HAP-1 (cell line): ENCODE measurements at places on chromosomes 16 and 17.

DNA sequence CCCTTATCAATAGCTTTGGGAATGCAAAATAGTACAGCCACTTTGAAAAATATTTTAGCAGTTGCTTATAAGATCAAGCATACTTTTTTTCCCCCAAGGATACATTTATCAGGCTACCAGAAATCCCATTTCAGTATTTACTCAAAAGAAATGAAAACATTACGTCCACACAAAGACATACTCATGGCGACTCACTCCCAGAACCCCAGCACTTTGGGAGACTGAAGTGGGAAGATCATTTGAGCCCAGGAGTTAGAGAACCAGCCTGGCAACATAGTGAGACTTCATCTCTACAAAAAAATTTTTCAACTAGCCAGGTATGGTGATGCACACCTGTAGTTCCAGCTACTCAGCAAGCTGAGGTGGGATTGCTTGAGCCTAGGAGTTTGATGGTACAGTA is 5.9 kb downstream of the SKA2 start:
- no peak for DNase-seq

- DNase-seq = no peak
Observed at GRCh38 chr16:88570691-88571092, 489 bp downstream of the ZC3H18 start.

- DNase-seq = no peak
Observed at GRCh38 chr17:17304521-17304985, 1.4 kb downstream of the NT5M start.

DNA sequence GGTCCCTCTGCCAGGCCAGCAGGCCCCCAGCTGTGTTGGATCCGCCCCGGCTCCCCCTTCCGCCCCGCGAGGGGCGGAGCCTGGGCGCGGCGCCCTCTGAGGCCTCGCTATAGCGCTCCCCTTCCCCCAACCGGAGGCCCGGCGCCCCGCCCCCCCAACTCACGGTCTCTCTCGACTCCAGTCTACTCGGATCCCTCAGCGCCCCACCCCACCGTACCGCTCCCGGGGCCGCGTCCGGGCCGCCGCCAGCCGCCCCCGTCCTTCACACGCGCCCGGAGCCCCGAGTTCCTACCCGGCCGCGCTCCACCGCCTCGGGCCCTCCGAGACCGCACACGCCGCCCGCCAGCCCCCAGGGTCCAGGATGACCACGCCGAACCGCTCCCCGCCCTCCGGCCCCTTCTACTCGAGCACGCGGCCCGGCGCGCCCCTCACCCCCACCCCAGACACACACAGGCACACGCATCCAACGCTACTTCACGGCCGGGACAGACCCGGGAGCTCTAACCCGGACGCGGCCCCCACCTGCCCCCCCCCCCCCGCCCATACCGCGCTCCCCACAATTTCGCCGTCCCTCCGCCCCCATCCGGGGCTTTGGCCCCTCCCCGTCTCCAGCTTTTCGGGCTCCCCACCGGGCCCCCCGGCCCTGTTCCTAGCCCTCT is 1.4 kb downstream of the PHF23 start:
- DNase-seq = peak; percentile 90

DNA sequence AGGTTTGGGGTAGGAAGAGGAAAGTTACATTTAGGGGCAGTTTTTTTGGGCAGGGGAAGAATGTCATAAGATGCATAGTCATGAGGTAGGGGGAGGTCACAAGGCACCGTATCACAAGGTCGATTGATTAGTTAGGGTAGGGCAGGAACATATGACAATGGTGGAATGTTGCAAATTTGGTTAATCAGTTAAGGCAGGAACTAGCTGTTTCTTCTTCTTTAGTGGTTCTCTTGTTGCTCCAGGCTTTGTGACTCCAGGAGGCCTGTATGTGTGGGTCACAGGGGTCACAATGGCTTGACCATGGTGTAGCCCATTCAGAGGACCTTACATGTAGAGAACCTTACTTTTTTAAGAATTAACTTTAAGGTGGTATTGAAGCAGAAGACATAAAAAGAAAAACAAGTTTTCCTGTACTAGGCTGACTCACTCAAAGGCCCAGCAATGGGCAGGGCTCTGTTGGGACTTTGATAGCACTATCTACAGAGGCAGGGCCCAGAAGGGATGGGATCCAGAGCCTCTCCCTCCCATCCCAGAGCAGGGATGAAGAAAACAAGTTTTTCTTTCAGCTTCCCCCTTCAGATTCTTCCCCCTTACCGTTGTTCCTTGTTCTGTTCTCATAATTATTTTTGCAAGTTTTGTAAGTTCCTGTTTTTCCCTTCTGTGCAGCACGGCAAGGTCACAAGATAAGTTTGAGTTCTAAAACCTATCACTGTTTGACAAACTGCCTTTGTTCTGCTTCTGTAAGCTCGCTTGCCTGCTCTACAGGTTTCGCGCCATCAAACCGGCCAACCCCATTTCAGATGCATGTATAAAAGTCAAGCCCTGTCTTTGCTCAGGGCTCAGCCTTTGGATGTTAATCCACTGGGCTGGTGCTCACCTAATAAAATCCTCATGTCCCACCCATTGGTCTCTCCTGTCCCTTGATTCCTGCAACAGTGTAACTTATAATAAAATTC is 45.8 kb upstream of the ATF7IP2 start:
- DNase-seq = no peak

DNA sequence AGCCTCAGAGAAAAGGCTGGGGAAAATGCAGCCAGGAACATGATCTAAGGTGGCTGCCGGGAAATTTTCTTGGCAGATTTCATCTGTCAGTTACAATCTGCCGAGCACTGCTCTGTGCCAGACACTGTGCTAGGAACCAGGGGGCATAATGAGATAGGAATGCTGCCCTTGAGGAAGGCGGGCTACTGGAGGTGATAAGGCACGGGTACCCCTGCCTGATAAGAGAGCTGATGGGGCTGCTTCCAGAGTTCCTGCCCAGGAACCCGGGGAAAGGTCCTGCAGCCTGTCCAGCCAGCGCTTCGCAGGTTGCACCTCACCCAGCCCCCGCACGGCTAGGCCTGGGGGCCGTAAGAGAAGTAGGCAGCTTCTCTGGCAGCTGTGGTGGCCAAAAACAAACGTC is 3.1 kb downstream of the SCNN1G start:
- DNase-seq = no peak

DNA sequence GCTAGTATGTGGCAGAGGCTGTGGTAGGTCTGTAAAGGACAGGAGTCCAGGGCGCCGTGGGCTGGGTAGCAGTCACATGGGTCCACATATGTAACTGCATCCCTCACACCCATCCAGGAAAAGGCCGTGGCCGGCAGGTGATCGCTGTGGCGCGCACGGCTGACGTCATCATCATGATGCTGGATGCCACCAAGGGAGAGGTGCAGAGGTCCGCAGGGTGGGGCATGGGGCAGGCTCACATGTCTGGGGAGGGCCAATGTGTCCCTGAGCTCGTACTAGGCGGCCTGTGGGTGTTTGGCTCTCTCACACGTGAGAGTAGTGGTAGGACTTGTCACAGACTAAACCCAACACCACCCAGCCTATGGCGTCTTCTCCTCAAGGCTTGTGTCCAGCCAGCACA is 9.0 kb upstream of the MYO15A start:
- DNase-seq = no peak

- DNase-seq = peak; percentile 56
Observed at GRCh38 chr17:75783069-75783783, 1.4 kb upstream of the UNK start.

- DNase-seq = peak; percentile 25
Observed at GRCh38 chr16:31696968-31697743, 169.5 kb downstream of the AHSP start.

DNA sequence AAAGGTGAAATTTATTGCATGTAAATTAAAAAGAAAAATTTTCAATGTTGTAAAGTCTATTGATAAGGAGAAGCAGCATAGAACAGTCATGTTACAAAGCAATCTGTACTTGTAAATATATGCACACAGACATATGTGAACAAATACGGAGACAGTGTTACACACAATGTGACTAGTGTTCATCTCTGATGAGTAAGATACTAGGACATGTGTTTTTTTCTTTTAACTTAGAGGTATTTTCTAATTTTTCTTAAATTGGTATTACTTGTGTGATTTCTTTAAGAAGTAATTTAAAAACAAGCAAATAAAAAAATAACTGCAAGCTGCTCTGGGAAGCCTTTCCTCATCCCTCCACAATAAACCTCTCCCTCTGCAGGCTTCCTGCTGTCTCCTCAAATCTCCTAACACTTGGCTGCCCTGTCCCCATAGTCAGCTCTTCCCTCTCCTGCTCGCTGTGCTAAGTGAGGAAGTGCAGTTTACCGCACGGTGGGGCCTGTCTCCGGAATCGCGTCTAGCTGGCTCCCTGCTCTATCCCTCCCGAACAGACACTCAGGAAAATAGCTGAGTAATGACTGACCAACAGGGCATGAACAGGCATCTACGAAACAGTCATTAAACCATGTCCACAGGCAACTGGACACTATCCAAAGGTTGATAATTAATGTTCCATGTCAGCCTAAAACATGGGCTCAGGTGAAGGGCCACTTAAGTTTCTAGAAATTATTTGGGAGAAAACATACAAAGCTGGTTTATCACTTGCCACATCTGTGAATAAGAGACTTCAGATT is 35.9 kb downstream of the CMTM4 start:
- peak; percentile 59 for DNase-seq

DNA sequence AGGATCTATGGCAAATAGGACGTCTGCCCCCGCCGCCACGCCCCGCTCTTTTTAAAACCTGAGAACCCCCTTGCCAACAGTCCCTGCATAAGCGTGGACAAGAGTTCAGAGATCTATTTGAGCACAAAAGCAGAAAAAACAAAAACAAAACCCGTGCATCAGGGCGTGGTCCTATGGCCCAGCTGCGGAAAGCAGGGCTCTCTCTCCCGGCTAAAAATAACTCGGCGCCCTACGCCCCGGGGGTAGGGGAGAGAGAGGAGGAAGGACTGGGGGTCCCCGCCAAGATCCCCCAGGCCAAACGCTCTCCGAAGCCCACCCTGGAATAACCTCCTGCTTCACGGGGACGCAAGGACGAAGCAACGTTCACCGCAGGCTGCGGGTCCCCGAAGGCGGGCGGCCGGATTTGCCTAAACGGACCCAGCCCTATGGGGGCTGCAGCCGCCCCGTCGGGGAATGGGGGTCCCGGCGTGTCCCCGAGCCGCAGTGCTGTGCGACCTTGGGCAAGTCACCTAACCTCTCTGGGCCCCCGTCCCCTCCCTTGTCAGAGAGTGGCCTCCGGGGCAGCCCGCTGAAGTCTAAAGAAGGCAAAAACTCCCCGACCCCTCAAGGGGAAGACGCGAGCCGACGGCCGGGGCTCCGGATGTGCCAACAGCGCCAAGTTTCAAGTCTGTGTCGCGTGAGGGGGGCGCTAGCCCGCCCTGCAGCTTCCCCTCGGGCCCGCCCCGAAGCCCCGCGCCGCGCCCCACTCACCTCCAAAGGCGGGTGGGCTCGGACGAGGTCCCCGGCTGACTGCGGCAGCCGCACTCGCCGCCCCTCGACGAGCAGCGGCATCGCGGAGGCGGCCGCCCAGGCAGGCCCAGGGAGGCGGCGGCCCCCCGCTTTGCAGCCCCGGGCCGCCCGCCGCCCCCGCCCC is 477 bp downstream of the NTAN1 start:
- peak; percentile 37 for DNase-seq

DNA sequence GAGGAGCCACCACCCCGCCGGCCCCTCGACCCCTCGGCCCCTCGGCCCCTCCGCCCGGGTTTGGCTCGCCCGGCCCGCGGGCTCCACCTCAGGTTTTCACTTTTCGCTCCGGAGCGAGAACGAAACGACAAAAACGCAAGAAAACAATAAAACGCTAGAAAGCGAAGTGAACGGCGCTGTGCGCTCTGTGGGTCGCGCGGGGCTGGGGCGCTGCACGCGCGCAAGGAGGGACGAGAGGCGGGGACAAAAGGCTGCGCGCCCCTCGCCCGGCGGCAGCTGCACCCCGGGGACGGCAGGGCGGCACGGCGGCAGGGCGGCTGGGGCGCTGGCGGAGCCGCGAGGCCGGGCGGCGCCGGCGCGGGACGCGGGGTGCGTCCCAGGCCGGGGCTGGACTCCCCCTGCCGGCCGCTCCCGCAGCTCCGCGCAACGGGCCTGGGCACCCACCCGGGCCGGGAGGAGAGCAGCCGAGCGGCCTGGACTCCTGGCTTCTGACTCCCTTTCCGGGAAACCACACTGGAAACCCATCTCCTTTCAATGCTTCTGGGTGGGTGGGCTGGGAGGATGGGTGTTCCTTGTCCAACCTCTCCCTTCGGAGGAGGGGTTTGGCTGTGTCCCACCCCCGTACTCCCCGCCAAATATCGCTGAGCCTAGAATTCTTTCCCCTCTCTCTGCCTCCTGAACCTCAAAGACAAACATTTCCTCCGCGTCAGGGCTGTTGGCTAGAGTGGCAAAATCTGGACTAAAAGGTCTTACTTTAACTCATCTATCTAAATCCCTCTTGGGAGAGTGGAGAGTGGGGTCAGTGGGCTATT is 9.9 kb downstream of the TBX2 start:
- DNase-seq = peak; percentile 35

DNA sequence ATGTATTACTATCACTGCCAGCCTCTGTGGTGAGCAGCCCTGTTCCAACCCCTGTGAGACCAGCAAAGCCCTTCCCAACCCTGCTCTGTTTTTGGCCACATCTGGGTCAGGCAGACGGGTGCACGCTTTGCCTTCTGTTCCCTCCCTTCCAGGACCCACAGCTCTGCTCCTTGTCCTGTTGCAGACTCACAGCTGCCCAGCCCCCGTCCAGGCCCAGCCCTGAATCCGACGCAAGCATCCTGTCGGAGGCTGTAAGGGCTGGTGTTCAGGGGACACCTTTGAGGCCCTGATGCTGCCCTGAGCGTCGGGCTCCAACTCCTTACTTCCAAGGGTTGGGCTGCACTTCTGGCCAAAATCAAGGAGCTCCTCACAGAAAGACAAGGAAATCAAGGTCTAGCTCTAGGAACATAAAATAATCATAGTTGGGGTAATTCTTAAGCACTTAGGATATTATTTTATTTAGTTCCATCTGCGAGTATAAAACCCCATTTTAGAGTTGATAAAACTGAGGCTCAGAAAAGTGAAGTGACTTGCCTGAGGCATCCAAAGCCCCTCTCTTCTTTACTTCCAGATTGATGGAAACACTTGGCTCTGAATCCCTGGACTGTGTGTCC is 14.3 kb upstream of the SRCIN1 start:
- DNase-seq = no peak

DNA sequence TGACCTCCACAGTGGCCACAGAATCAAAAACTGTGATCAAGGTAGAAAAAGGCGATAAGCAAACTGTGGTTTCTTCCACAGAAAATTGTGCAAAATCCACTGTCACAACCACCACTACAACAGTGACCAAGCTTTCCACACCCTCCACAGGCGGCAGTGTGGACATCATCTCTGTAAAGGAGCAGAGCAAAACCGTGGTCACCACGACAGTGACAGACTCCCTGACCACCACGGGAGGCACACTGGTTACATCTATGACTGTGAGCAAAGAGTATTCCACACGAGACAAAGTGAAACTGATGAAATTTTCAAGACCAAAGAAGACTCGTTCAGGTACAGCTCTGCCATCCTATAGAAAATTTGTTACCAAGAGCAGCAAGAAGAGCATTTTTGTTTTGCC is 83.6 kb downstream of the C17orf58 start:
- no peak for DNase-seq
